ENCODE measurements at places on chromosomes 7 and 10.

- DNase-seq: no peak
These were observed 88.0 kb upstream of the ZPBP start for GRCh38 chr7:50181081-50181480.

DNA sequence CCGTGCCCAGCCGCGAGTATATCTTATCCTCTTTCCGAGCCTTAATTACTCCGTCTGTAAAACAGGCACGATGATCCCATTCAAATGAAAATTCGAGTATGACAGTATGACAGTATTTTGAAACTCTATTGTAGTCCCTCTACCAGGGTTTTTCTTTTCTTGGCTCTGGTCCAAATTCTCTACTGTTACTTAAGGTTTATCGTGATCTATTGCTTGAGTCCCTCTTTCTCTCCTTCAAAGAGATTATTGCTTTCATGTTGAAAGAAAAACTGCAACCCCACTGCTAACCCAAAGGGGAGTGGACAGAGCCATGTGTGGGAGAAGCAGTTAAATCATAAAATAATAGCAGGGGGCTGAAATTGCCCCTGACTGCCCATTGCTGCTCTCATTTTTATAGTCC is 1156.6 kb upstream of the AUTS2 start:
- DNase-seq: no peak

DNA sequence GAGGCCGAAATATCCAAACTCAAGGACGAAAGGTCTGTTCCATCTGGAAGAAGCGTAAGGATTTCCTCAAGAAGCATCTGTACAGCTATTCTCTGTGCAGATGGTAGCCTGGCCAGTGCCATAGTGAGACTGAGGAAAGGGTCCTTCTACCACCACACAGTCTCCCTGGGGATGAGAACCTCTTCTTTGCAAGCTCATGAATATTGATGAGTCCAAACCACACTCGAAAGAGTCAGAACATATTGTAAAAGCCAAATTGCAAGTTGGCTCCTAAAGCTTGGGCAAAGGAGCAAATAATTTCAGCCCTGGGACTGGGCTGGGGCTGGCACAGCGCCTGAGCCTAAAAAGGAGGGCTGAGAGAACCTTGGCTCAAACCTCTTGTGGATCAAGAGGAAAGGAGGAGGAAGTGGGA is 66.1 kb upstream of the PIP4K2A start:
- DNase-seq: no peak

- DNase-seq: no peak
These were observed 14.7 kb upstream of the TMEM236 start for GRCh38 chr10:17737027-17737965.

DNA sequence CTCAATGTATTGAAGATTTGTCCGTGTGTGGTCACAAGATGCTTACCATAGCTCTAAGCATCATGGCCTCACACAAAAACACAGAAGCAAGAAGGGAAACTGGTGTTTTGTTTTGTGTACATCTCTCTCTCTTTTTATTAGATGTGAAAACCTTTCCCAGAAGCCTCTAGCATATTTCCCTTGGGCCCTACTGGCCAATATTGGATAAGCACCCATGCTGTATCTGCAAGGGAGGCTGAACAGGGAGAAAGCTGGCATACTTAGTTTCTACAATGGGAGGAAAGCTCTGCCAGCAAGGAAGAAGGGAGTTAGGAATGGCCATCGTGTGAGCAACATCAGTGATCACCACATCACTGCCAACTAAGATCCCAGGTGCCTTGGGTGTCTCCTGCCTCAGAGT is 9.6 kb upstream of the NAMPT start:
- no peak for DNase-seq

GRCh38 chr10:26481914-26482550 is 43.9 kb downstream of the APBB1IP start:
- no peak for DNase-seq

All from type B pancreatic cell (in vitro differentiated cells).